T-helper 2 cell treated with Interferon-gamma antibody and Interleukin-4, amounts not matched to agents 5 μg/mL and 100 μg/mL, for 36 hours (primary cell): ENCODE measurements at places on chromosomes 1 and 21.

DNA sequence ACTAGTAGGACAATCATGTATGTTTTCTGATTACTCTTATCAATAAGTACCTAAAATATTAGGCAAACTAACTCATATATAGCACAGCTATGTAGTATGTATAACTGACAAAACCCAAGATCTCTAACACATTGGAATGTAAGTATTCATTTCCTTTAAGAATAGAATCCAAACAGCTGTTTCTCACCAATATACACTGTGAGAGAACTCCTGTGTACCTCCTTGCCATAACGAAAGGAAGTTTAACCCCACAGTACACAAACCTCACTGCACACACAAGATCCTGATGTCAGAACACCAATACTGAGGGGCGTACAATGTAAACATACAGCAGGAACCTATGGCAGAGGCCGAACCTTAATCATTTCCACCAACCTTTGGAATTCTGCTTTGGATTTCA, 113.0 kb downstream of the SMYD3 start:
- no peaks in the 10 kb centered on the region for H3K27me3 ChIP-seq
- peaks cover 8% of the 10 kb centered on the region for H3K36me3 ChIP-seq
- H3K27ac ChIP-seq = no peak overlapping the region
- H3K4me1 ChIP-seq = no peaks in the 10 kb centered on the region
- DNase-seq = no peak
- no peak overlapping the region for H3K4me3 ChIP-seq

DNA sequence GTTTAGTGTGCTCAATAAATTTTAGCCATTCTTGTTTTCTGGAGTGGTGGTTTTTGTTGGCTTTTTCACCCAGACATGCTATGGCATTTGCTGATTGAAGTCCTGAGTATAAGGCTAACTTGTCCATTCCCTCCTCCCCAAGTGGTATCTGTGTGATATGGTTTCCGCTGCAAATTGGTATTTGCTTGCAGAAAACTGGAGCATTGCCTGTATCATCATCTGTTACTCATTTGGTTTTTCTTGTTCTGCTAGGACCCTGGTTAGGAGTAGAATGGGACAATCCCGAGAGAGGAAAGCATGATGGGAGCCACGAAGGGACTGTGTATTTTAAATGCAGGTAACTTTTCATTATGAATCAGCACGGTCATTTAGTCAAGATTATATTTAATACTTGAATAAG, 34.0 kb downstream of the TBCE start:
- no peak for DNase-seq
- H3K4me3 ChIP-seq = no peak overlapping the region
- peaks cover 7% of the 10 kb centered on the region for H3K4me1 ChIP-seq
- H3K27ac ChIP-seq = no peak overlapping the region

GRCh38 chr1:44688760-44689446, 14.4 kb downstream of the ARMH1 start:
- no peak overlapping the region for H3K4me3 ChIP-seq
- H3K4me1 ChIP-seq = peaks cover 4% of the 10 kb centered on the region
- DNase-seq = no peak
- no peak overlapping the region for H3K27ac ChIP-seq

GRCh38 chr1:27648602-27649305, 13.8 kb upstream of the FGR start:
- no peaks in the 10 kb centered on the region for H3K27me3 ChIP-seq
- H3K4me1 ChIP-seq = peaks cover 26% of the 10 kb centered on the region
- H3K4me3 ChIP-seq = no peak overlapping the region
- H3K27ac ChIP-seq = no peak overlapping the region
- H3K36me3 ChIP-seq = no peaks in the 10 kb centered on the region

DNA sequence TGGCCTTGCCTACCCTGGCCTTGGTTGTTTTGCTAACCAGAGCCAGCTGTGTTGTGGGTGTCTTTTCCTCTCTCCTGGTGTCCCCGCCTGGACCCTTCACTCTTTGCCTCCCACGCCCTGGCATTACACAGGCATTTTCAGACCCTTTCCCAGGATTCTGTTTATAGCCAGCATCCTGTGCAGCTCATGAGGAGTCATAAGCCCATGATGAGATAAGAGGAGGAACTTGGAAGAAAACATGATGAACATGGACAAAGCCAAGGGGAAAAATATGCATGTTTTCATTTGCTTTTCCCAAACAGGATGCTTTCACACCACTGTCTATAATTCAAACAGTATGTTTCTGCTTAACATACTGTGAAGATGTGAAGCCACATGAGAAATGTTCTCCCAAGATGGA, 18.7 kb upstream of the WARS2 start:
- no peaks in the 10 kb centered on the region for H3K27me3 ChIP-seq
- H3K36me3 ChIP-seq = peaks cover 53% of the 10 kb centered on the region
- no peak overlapping the region for H3K4me3 ChIP-seq
- no peaks in the 10 kb centered on the region for H3K4me1 ChIP-seq

DNA sequence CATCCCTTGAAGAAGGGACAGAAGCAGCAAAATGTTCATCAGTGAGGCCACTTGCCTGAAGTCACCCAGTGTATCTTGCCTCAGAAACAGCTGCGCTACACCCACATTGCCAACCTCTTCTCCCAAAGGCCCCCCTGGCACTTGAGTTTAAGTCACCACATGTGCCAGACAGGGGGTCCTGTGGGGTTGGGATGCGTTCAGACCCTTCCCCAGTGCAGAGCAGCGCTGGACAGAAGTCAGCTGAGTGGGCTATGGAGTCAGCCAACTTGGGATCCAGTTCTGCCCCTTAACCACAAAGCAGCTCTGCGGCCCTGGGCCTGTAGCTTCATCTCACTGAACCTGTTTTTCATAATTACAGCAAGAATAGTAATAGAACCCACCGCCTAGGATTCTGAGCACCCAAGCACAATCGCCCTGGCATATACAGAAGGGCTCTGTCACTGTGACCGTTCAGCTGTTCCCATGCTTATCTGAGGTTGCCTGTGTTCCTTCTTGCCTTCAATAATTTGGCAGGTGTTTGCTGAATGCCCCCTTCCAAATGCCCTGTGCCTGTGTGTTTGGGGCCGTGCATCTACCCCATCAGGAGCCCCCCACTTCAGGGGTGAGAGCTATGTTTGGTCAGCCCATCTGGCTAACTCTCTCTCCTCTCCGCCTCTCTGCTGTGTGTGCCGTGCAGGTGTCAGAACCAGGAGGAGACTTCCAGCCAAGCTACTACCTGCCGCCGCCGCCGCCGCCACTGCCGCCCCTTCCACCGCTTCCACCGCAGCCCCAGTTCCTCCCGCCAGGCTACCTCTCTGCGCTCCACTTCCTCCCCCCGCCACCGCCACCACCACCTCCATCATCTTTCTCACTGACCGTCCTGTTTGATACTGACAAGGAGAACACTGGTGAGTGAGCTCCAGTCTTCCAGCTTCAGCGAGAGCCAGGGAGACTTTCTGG, 5.0 kb downstream of the DMRTB1 start:
- DNase-seq = no peak
- no peaks in the 10 kb centered on the region for H3K27me3 ChIP-seq
- no peak overlapping the region for H3K27ac ChIP-seq
- no peak overlapping the region for H3K4me3 ChIP-seq

- H3K27me3 ChIP-seq = no peaks in the 10 kb centered on the region
- DNase-seq = no peak
- H3K36me3 ChIP-seq = peaks cover under 1% of the 10 kb centered on the region
- no peak overlapping the region for H3K27ac ChIP-seq
- peaks cover 2% of the 10 kb centered on the region for H3K4me1 ChIP-seq
- H3K4me3 ChIP-seq = no peak overlapping the region
These were observed 151.8 kb upstream of the B3GALT2 start for GRCh38 chr1:193338194-193338593.

GRCh38 chr1:232308616-232309015, 321.3 kb downstream of the SIPA1L2 start:
- peaks cover 7% of the 10 kb centered on the region for H3K27me3 ChIP-seq
- no peak for DNase-seq
- no peak overlapping the region for H3K4me3 ChIP-seq
- H3K4me1 ChIP-seq = no peaks in the 10 kb centered on the region
- H3K36me3 ChIP-seq = no peaks in the 10 kb centered on the region
- no peak overlapping the region for H3K27ac ChIP-seq

GRCh38 chr1:172109359-172109758, 268.1 kb downstream of the DNM3 start:
- H3K36me3 ChIP-seq = no peaks in the 10 kb centered on the region
- no peak overlapping the region for H3K27ac ChIP-seq
- DNase-seq = no peak
- H3K4me1 ChIP-seq = no peaks in the 10 kb centered on the region
- no peak overlapping the region for H3K4me3 ChIP-seq

DNA sequence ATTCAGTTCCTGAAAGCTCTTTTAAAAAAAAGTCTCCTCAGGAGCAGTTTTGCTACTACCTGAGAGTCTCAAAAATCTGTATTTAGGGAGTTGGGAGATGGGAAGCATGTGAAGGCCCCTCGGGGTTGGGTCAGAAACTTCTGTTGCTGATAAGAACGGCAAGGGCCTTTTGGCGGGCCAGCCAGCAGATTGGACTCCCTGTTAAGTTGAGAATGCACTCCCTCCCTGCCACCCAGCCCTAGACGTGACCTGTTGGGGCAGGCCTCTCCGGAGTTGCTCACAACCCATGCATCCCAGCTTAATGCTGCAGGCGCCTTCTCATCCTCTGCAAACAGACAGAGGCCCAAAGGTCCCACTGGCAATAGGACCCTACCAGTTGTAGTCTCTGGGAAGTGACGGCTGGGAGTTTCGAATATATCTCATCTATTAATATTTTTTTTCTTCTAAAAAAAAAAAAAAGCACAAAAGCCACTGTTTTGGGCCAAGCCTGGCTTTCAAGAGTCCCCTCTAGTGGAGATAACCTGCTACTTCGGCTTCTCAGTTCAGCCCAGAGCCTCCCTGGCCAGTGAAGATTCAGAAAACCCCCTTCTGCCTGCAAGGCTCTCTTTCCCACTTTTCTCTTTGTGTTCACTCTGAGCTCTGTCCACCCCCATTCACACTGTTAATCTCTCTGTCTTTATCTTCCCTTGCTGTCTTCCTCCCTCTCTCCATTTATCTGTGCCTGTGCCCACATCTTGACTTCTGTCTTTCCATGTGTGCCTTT, 5.3 kb downstream of the PLXNA2 start:
- H3K27ac ChIP-seq = no peak overlapping the region
- H3K4me1 ChIP-seq = peaks cover 14% of the 10 kb centered on the region
- H3K4me3 ChIP-seq = no peak overlapping the region
- H3K36me3 ChIP-seq = no peaks in the 10 kb centered on the region
- H3K27me3 ChIP-seq = peaks cover 71% of the 10 kb centered on the region

DNA sequence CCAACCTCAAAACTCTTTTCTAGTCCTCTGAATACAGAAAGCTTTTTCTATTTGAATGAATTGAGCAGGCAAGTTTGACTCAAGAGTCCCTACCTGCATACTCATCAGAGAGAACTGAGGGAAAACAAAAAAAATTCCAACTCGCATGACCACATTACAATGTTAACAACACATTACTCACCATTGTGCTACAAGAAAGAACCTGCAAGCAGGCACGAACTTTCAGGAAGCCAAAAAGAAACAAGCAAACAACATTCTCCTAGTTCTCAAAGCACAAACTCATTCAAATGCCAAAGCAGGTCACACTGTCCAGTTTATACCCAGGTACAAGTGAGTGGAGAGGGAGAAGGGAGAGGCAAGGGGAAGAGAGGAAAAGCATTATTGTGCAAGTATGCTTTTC, 14.6 kb downstream of the OTUD7B start:
- H3K36me3 ChIP-seq = peaks cover 21% of the 10 kb centered on the region
- peak; percentile 25 for DNase-seq
- H3K4me3 ChIP-seq = no peak overlapping the region
- H3K27ac ChIP-seq = no peak overlapping the region

- no peak overlapping the region for H3K27ac ChIP-seq
- peaks cover 3% of the 10 kb centered on the region for H3K36me3 ChIP-seq
- no peak for DNase-seq
- no peak overlapping the region for H3K4me3 ChIP-seq
- H3K27me3 ChIP-seq = no peaks in the 10 kb centered on the region
- H3K4me1 ChIP-seq = peaks cover 7% of the 10 kb centered on the region
These were observed 69.6 kb downstream of the LHX4 start for GRCh38 chr1:180299479-180300221.

DNA sequence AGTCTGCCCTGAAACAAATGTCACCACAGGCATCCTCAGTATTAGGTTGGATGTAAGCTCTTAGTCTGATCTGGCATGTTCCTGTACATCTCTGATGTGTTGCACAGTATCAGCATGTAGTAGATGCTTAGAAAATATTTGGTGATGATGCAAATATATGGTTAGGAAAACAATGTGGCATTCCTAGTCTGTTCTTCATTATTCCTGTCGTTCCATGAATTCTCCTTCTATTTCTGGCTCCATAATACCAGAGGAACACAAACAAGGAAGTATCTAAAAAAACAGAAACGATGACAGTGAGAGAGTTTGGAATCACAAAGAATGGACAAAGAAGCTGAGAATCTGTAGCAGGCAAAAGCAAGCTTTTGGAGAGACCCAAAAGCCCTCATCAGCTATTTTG, 236.6 kb downstream of the HHAT start:
- no peaks in the 10 kb centered on the region for H3K36me3 ChIP-seq
- DNase-seq = no peak
- H3K4me1 ChIP-seq = no peaks in the 10 kb centered on the region
- H3K4me3 ChIP-seq = no peak overlapping the region

- peaks cover 3% of the 10 kb centered on the region for H3K27me3 ChIP-seq
- no peak overlapping the region for H3K27ac ChIP-seq
- no peaks in the 10 kb centered on the region for H3K36me3 ChIP-seq
- no peaks in the 10 kb centered on the region for H3K4me1 ChIP-seq
- no peak for DNase-seq
These were observed 482.2 kb downstream of the CAMTA1 start for GRCh38 chr1:7267493-7267892.

- H3K27me3 ChIP-seq = no peaks in the 10 kb centered on the region
- H3K4me1 ChIP-seq = no peaks in the 10 kb centered on the region
- no peak for DNase-seq
- peak overlapping the region; percentile 45 for H3K27ac ChIP-seq
These were observed 40.5 kb upstream of the SYT2 start for GRCh38 chr1:202750761-202751160.

- H3K4me3 ChIP-seq = no peak overlapping the region
- H3K27me3 ChIP-seq = peaks cover 5% of the 10 kb centered on the region
- H3K27ac ChIP-seq = no peak overlapping the region
These were observed 97.0 kb upstream of the CACNA1E start for GRCh38 chr1:181386340-181386739.

DNA sequence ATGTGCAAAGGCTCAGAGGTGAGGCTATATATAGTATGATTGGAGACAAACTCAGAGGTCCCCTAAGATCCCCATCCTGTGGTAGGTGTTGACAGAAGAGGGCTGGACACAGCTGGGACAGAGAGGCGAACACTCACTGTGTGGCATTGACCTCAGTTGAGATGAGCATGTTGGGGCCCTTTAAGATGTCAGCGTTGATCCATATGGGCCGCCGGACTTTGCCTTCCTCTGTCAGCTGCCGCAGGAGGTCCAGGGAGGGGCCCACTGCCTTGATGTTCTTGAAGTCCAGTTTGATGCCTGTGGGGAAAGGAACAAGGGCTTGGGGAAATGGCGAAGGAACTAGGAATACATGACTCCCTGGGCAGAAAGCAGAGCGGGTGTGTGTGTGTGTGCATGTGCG, 8.8 kb downstream of the FAM151A start:
- H3K36me3 ChIP-seq = no peaks in the 10 kb centered on the region
- no peak overlapping the region for H3K27ac ChIP-seq
- no peak for DNase-seq
- no peaks in the 10 kb centered on the region for H3K27me3 ChIP-seq
- H3K4me3 ChIP-seq = no peak overlapping the region
- H3K4me1 ChIP-seq = no peaks in the 10 kb centered on the region
